A375 (cell line): ENCODE measurements at places on chromosomes 7 and 10. TPM values are rescaled to one million over a fixed set of nuclear protein-coding genes. Genes with fewer than 3 reads are reported as not detected.

WBP1L gene
- total RNA-seq: 13.2 and 16.1 TPM in 2 replicates

CYTH3 gene
- total RNA-seq: 30.8 and 33.5 TPM in 2 replicates

STRIP2 gene
- 5.1 and 7.6 TPM in 2 replicates for total RNA-seq

ADD3 gene
- 63.6 and 70.5 TPM in 2 replicates for total RNA-seq

DDC gene
- total RNA-seq: 0.19 TPM in 1 of 2 replicates, not detected in the other

NME8 gene
- total RNA-seq: not detected in 2 replicates

WDR37 gene
- total RNA-seq: 8.5 and 10.6 TPM in 2 replicates
